Prostate gland (tissue), 2 donors: ENCODE measurements at places on chromosomes 6 and 20. TPM values are rescaled to one million over a fixed set of nuclear protein-coding genes. Genes with fewer than 3 reads are reported as not detected.
A peak's percentile ranks its signal among the peaks of the same experiment; 100 is the strongest.

GRCh38 chr6:74720923-74721322 lies 484.9 kb downstream of the COL12A1 start:
- no peak overlapping the region for H3K27ac ChIP-seq
- H3K27me3 ChIP-seq = no peaks in the 10 kb centered on the region
- H3K4me1 ChIP-seq = no peaks in the 10 kb centered on the region
- no peak for DNase-seq
- H3K36me3 ChIP-seq = no peaks in the 10 kb centered on the region

DNA sequence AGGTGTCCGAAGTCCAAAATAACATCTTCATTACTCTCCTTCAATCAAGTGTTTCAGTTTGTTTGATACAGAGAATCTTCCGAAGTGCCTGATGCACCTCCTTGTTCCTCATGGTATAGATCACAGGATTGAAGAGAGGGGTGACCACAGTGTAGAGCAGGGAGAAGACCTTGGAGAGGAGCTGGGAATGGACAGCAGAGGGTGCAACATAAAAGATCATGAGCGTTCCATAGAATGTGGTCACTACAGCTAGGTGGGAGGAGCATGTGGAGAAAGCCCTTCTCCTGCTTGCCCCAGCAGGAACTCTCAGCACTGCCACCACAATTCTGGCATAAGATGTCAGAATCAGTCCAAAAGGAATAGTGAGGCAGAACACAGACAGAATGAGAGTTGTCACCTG lies 11.9 kb downstream of the OR12D1 start:
- H3K27me3 ChIP-seq = no peaks in the 10 kb centered on the region
- H3K27ac ChIP-seq = no peak overlapping the region
- DNase-seq = no peak
- no peaks in the 10 kb centered on the region for H3K36me3 ChIP-seq
- H3K4me1 ChIP-seq = no peaks in the 10 kb centered on the region

DNA sequence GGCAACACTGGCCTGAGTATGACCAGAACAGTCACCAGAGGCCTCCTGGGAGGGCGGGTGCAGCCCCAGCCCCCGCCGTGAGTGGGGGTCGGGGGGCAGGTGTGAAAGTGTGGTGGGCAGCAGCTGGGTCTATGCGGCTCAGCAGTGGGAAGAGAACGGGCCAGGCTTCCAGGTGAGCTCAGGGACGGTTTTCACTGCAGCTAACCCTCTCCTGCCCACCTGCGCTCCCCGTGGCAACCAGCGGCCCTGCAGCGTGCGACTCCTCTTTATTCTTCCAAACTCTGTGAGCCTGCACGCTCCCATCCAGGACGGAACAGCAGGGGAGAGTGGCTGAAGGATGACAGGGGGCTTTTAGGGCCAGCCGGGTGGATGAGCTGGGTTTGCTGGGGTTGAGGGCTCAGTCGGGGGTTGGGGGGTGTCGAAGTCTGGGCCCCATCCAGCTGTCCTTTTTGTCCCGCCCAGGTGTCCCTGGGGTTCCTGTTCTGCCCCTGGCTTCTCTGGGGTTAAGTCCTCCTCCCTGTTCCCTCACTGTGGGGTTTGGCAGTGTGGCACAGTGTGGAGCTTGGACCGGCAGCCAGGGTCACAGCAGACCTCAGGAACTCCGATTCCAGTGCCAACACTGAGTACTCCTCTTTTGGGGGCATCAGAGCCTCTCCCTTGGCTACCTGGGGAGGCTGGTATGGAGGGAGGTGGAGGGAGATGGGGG lies 859 bp upstream of the BIRC7 start:
- no peak overlapping the region for H3K27ac ChIP-seq
- H3K4me1 ChIP-seq = no peaks in the 10 kb centered on the region
- peaks cover 2% of the 10 kb centered on the region for H3K27me3 ChIP-seq
- no peaks in the 10 kb centered on the region for H3K36me3 ChIP-seq
- no peak overlapping the region for H3K4me3 ChIP-seq

GRCh38 chr20:19756761-19757486 lies 1.1 kb upstream of the RIN2 start:
- H3K4me1 ChIP-seq = peaks cover 5% of the 10 kb centered on the region
- H3K4me3 ChIP-seq = peak overlapping the region; percentile 75
- H3K27me3 ChIP-seq = no peaks in the 10 kb centered on the region

C4A gene
- total RNA-seq = 32.8 TPM
